Cortex of kidney (tissue), 1 donor: ENCODE measurements at places on chromosomes 7 and 10.

DNA sequence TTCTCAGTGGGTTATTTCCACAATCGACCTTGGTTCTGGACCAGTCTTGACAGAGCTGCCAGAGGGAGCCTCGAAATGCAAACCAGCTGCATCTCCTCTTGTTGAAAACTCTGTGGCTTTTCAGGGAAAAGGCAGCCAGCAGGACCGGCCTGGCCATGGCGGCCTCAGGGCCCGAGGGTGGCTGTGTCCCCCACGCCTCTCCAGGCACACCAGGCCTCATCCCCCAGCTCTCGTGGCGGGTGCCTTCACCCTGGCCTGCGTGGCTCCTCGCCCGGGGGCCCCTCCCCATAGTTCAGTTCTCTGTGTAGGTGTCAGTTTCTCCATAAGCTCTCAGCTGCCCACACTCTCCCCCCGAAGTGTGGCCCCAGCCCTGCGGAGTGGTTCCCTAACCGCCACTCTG lies 63.5 kb downstream of the MGMT start:
- no peak for DNase-seq

- DNase-seq: no peak
Observed at GRCh38 chr7:37039131-37039749, 314.9 kb upstream of the AOAH start.

DNA sequence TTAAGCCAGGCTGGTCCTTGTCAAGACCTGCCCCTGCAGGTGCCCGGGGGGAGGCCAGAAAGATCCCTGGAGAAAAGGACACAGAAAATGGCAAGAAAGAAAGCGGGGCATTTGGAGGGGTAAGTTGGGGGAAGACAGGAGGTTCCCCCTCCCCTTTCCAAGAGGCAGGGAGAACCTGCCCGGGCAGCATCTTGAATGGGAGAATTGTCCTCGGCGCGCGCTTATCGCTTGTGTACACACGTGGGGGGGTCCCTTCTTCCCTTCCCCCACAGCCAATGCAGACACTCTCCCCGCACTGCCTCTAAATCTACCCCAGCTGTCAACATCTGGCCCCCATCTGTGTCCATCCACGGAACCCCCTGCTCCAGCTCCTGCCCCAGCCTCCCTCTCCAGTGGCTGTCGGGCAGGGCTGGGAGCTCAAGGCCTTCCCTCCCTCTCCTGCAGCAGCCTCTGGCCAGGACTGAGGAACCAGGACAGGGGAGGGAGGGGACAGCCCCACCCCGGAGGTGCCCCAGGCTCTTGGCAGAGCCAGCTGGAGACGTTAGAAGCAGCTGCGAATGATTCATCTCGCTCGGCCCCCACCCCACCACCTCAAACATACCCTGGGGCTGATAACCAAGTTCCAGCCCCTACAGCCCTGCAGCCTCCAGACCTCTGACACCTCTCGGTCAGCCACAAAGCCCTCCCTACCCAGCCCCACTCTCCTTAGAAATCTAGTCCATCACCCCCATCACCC lies 25.3 kb downstream of the EPHB4 start:
- no peak for DNase-seq

GRCh38 chr10:10598297-10598696 lies 419.4 kb upstream of the CELF2 start:
- no peak for DNase-seq

DNA sequence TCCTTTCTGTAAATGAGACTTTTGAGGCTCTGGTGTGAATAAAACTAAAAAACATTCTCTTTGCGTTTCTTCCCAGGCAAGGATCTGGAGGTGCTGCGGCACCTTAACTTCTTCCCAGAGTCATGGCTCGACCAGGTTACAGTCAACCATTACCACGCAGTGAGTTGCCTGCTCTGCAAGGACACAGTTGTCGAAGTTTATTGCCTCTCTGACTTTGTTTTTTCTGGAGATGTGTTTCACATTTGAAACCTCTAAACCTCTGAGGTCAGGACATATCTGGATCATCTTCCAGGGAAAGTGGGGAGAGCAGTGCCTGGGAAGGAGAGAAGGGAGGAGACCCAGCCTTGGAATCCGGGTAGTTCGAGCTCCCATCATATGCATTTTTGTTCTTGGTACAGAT lies 43.4 kb upstream of the PLEKHA1 start:
- DNase-seq: no peak

GRCh38 chr7:137996386-137996851 lies 5.5 kb downstream of the CREB3L2 start:
- DNase-seq: no peak

DNA sequence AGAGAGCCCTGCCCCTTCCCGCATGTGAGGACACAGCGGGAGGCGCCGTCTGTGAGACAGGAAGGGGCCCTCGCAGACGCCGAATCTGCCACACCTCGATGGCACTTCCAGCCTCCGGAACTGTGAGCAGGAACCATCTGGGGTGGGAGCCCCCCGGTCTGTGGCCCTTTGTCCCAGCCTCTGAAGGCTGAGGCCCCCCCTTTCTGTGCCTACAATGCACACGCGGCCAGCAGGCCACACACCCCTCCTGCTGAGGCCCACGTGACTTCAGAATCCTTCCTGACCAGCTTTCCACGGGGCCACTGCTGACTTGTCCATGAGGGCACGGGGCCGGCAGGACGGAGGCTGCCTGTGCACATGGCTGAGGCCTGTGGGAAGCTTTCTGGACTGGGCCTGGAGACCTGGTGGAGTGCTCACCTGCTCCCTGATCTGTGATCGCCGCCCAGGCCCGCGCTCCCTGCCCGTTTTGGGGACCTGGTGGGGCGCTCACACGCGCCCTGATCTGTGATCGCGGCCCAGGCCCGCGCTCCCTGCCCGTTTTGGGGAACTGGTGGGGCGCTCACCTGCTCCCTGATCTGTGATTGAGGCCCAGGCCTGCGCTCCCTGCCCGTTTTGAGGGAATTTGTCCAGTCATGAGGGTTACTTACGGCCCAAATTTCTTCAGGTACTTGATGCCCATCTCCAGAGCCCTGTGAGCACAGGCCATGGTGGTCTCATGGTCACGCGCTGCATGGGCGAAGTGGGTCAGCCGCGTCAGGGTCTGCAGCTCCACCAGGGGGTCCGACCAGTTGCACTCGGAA lies 34.3 kb downstream of the CFAP46 start:
- no peak for DNase-seq

GRCh38 chr7:79377097-79377496 lies 76.4 kb downstream of the MAGI2 start:
- DNase-seq: no peak

- no peak for DNase-seq
Observed at GRCh38 chr7:129188372-129188891, at the start of gene SMO. Gene SMO, plus strand, starts transcription at chr7:129188633. Its CDS starts 519 bp downstream, at chr7:129189152.
